ENCODE measurements at places on chromosomes 1 and 21.

GRCh38 chr1:116933606-116934515 is 24.1 kb downstream of the PTGFRN start:
- no peak for DNase-seq

DNA sequence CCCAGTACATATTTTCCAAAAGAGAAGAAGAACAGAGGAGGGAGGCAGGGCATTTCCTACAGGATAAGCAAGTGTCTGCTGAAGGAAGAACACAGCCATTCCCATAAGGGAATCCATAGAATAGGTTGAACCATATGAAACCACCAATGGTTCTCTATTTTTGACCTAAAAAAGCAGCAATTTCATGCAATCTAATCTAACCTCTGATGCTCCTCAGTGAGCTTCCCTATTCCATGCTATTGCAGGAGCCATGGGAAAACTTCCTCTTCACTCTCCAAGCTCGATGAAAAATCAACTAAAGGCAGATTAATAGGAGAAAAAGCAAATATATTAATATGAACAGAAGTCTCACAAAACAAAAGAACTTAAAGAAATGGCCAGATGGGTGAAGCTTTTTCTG is 50.5 kb downstream of the SIPA1L2 start:
- DNase-seq, result no peak

GRCh38 chr1:91819038-91819788 is 66.7 kb downstream of the TGFBR3 start:
- no peak for DNase-seq

GRCh38 chr1:53274026-53274425 is 35.7 kb upstream of the MAGOH start:
- DNase-seq, result no peak

DNA sequence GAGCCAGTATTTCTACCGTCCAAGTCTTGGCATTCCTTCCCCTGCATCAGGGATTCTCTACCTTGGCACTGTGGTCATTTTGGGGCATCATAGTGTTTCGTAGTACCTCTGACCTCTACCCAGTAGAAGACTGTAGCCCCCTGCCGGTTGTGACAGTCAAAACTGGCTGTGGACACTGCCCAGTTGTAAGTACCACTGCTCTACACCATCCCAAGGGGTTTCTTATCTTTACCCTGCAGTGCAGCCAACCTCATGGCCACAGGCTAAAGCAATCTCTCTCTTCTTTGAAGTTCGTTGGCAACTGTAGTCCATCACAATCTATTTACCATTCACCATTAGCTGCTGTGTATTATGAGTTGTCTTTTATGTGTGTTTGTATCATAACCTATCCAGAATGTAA is 29.3 kb upstream of the ERO1B start:
- no peak for DNase-seq

DNA sequence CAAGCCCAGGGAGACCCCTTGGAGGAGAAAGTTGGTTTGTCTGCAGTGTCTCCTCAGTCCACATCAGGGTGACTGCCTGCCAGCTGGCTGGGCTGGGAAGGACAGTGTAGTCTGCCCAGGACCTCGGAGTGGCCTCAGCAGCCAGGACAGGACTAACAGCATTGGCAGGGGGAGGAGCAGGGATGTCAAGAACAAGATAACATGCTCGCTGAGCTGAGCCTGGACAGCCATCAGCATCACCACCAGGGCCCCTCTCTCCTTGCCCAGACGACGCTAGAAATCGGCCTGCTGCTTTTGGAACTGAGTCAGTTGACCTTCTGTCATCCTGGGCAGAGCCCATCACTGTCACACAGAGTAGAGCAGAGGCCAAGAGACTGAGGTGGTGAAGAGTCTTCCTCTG is 83.6 kb upstream of the CNTN2 start:
- no peak for DNase-seq

DNA sequence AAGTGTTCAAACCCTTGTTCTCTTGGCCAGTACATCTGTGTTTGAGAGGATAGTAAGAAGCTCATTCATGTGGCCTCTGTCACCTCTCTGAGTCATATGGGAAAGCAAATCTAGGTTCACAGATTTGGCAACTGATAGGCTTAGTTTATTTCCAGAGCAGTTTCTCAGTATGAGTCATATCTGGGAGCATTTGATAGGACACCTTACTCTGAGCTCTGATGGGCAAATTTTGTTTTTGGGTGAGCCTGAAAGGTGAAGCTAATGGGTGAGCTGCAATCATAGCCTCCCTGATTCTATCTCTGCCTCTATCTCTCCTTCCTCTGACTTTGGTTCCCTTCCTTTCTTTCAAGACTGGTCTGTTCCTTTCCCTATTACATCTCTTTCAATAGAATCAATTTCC is 134.4 kb downstream of the S1PR1 start:
- no peak for DNase-seq

- DNase-seq, result no peak
Observed at GRCh38 chr1:28926629-28927265, 12.4 kb downstream of the EPB41 start.

DNA sequence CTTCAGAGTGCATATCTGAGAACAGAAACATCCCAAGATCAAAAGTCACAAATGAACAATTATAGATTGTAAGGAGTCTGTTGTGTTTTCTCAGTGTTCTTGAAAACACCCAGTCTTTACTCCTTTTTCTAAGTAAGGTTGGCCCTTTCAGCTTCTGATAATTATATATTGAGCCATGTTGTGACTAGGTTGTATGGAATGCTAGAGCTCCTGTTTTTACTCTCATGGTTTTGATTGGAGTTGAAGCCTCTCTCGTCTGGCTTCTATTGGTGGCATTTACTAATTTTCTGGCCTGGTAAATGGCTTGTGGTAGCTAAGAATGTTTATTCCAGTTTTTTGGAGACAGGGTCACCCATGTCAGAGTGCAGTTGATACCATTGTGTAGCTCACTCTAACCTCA is 84.7 kb downstream of the NDUFS5 start:
- no peak for DNase-seq

- no peak for DNase-seq
Observed at GRCh38 chr1:209577346-209577745, 6.2 kb upstream of the CAMK1G start.

- no peak for DNase-seq
Observed at GRCh38 chr1:201183209-201183608, 7.4 kb upstream of the IGFN1 start.

- DNase-seq, result no peak
Observed at GRCh38 chr1:187091666-187092065, 262.9 kb downstream of the PLA2G4A start.

DNA sequence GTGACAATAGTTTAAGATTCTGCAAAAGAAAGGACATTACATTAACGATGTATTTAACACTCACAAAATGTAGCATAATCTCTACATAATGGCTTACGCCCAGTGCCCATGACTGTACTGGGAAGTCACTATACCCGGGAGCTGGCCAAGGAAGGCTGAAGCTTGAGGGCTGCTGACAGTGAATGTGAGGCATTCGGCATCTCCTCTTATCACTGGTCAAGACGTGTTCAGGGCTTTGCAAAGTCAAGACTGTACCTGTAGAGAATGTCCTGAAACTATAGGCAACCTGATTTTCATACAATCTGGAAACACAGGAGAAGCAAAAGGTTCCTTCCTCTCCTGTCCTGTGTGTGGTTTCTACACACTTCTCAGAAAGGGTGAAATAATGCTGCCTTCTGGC is 12.7 kb upstream of the IFNGR2 start:
- no peak for DNase-seq

- DNase-seq, result no peak
Observed at GRCh38 chr1:42927920-42928505, 30.7 kb downstream of the SLC2A1 start.

DNA sequence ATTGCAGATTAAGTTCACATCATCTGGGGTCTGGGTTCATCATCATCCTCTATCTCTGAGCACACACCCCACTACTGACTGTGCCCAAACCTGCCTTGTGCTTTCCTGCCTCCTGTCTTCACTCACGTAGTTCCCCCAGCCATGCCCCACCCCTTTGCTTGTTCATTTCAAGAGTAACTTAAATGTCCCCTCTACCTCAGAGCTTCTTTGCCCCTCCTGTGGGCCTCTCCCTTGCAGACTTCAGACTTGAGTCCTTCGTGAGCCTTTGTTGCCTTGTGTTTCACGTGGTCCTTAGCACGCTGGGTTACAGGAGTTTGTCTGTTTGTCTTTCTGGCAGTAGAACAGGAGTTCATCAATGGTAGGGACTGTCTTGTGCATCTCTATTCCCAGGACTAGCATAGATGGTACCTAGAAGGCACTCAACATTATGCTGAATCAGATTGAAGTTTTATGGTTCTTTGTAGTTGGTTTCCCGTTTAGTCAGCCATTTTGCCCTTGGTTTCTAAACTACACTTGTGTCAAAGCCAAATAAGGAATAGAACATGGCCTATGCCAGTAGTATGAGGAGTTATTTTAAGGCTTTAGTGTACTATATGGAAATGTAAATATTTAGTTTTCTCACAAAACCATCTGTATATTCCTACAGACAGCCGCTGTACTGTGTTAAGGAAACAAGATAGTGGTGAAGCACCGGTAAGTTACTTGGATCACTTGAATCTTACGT is 86.2 kb downstream of the TTC3 start:
- no peak for DNase-seq

- DNase-seq, result no peak
Observed at GRCh38 chr1:210650403-210650802, 321.7 kb downstream of the HHAT start.

DNA sequence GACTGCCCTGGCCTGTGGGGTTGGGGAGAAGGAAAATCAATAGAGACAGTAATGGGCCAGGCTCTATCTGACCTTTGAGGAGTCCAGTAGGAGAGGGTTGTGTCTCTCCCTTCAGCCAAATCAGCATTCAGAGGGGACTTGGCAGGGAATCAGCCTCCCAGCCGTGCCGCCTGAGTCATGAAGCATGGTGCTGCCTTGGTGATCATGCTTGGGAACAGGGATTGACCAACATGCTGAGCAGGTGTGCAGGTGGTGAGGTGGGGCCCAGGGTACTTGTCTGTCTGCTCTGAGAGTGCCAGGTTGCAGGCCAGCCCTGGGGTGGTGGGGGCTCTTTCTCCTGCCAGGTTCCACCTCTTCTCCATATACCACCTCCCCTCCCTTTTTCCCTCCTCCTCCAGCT is 58.9 kb upstream of the TLR5 start:
- DNase-seq, result no peak

- no peak for DNase-seq
Observed at GRCh38 chr1:93593854-93594602, 87.6 kb downstream of the BCAR3 start.

DNA sequence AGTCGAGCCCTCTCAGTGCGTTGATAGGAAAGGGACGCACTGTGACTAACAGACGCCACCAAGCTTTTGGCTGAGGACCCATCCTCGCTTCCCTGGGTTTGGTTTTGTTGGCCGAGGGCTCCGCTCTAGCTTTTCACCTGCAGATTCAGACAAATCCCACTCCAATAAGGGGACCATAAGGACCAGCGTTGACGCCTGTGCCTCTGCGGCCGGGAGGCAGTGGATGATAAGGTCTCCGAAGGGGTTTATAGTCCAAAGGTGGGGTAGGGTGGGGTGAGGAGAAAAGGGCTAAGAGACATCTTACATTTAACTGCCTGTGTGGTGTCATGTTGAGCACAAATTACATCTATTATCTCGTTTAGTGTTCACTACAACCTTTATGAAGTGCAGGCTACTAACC is 760 bp downstream of the PEX14 start:
- DNase-seq, result no peak

DNA sequence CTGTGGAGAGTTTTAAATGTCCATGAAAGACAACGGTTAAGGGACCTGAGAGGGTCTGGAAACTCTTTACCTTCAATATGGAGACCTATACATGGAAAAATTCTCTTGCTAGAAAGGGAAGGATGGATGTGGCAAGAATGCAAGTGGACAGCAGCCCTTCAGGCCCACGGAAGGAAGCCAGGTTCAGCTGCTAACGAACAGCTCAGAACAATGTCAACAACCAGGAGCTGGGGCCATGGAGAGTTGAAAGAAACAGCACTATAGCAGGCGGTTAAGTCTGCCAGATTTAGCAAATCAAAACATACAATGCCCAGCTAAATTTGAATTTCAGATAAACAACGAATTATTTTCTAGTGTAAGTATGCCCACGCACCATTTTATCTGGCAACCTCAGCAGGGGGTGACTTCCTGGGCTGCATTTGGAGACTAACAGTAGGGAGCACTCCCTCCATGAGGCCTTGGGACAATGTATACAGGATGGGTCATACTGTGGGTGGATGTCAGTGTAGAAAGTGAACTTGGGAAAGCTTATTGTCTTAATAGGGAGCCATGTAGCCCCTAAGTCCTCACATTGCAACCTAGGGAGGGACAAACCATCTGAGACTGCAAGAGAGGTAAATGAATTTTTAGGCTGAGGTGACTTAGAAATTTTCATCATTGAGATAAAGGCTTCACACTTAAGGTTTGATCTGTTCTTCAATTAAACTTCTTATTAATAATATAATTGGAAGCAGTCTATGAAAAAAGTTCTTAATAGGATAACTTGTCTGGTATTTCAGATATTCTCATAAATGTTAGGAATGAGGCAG is 7.8 kb upstream of the H3-3A start:
- no peak for DNase-seq

- DNase-seq, result no peak
Observed at GRCh38 chr1:74091371-74091770, 106.6 kb downstream of the LRRIQ3 start.

- no peak for DNase-seq
Observed at GRCh38 chr1:60149251-60149650, 75.7 kb upstream of the C1orf87 start.

GRCh38 chr1:118948351-118948750 is 39.8 kb downstream of the TBX15 start:
- no peak for DNase-seq

DNA sequence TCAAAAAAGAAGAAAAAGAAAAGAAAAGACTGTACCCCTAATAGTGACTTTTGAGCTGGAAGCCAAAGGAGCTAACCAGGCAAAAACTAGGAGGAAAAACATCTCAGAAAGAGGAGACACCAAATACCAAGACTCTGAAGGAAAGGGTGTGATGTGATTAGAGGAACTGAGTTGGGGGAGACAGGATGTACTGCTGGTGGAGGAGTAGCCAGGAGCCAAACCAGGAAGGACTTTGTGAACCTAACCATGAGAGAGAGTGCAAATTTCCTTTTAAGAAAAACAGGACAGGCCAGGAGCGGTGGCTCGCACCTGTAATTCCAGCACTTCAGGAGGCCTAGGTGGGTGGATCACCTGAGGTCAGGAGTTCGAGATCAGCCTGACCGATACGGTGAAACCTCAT is 4.1 kb upstream of the RBP7 start:
- no peak for DNase-seq

DNA sequence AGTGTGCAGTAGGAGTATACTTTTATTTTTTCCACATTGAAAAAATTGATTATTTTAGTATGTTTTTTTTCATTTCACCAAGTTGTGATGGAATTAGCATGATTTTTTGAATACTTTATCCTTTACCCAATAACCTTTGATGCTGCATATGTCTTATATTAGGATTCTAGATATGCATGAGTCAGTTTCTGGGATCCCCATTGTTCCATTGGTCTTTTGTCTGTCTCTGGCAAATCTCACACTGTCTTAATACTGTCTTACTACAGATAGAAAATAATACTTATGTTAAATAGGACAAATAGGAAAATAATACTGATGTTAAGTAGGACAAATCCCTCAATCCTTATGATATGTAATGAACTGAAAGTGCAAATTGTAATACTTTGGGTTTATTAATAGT is 54.3 kb upstream of the ASB17 start:
- DNase-seq, result no peak

- DNase-seq, result no peak
Observed at GRCh38 chr1:205293350-205294074, 28.0 kb downstream of the NUAK2 start.

GRCh38 chr1:56430141-56430839 is 149.1 kb downstream of the PLPP3 start:
- DNase-seq, result no peak

GRCh38 chr1:1419813-1420653 is 1.0 kb downstream of the ANKRD65 start:
- DNase-seq, result no peak

GRCh38 chr1:29259802-29260441 is 23.6 kb downstream of the PTPRU start:
- DNase-seq, result no peak

Data from brain pericyte (primary cell).